ENCODE measurements at places on chromosomes 5 and 9. TPM values are rescaled to one million over a fixed set of nuclear protein-coding genes. Genes with fewer than 3 reads are reported as not detected.

PLEKHG4B gene
- total RNA-seq = 0.36 TPM

LEAP2 gene
- total RNA-seq = 0.30 TPM

SPATA9 gene
- total RNA-seq = not detected

LPAR1 gene
- not detected for total RNA-seq

SPINK7 gene
- not detected for total RNA-seq

PDZD2 gene
- 1.8 TPM for total RNA-seq

INSYN2B gene
- total RNA-seq = not detected

SPINK13 gene
- total RNA-seq = not detected

DNA sequence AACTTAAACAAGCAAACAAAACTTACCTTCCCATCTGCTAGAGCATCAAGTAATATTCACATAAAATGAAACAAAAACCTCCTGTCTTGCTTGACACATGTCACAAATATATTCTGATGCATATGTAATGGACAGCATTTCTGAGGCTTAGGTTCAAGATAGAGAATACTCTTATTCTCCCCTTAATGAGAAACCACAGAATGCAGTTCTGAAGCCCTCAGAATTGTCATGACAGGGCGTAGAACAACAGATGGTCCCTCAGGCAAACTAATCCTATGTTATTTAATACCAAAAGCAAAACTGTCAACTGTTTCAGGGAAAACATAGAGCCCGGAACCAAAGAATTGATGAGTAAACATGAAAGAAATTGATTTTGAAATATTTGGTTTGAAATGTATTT, 229.9 kb upstream of the RIOK2 start:
- no peak overlapping the region for H3K4me3 ChIP-seq
- DNase-seq = no peak
- no peaks in the 10 kb centered on the region for H3K4me1 ChIP-seq
- no peaks in the 10 kb centered on the region for H3K27me3 ChIP-seq
- H3K27ac ChIP-seq = no peak overlapping the region
- no peaks in the 10 kb centered on the region for H3K36me3 ChIP-seq

DNA sequence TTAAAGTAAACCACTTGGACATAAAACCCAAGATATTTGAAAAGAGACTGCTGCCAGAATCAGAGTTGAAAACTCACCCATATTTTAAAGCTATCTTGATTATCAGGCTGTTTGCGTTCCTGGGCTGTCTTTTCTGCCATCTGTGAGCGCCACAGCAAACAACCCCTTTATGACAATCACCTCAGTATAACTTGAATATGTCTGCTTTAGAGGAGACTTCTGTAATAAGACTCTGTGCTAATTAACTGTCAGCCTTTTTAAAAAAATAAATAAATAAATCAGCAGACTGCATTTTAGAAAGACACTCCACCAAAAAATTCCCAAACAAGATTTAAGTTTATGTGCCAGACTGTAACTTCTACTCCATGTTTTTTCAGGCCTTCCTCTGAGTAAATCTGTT, 375.7 kb upstream of the CCNH start:
- no peaks in the 10 kb centered on the region for H3K36me3 ChIP-seq
- H3K27me3 ChIP-seq = peaks cover 2% of the 10 kb centered on the region
- no peak for DNase-seq
- H3K4me1 ChIP-seq = no peaks in the 10 kb centered on the region
- no peak overlapping the region for H3K27ac ChIP-seq
- H3K4me3 ChIP-seq = no peak overlapping the region

GRCh38 chr5:74367241-74367733, 273.2 kb downstream of the ENC1 start:
- H3K27me3 ChIP-seq = no peaks in the 10 kb centered on the region
- no peak overlapping the region for H3K27ac ChIP-seq
- no peak for DNase-seq
- no peak overlapping the region for H3K4me3 ChIP-seq

DNA sequence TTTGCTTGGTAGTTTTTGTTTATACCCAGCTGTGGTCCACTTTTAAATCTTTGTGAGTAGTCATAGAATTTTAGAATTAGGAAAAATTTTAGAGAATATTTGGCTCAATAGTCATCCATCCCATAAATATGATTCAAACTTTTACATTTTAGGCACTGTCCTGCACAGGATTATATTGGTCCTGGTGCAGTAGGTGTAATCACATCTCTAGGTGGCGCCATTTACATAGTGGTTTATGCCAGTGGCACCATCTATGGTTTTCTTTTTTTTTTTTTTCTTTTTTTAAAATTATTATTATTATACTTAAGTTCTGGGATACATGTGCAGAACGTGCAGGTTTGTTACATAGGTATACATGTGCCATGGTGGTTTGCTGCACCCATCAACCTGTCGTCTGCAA, 260.7 kb upstream of the KCNN2 start:
- no peak overlapping the region for H3K27ac ChIP-seq
- H3K36me3 ChIP-seq = no peaks in the 10 kb centered on the region
- H3K4me3 ChIP-seq = no peak overlapping the region
- no peaks in the 10 kb centered on the region for H3K4me1 ChIP-seq
- H3K27me3 ChIP-seq = no peaks in the 10 kb centered on the region
- DNase-seq = no peak

All from CD4-positive, alpha-beta T cell (primary cell).